ENCODE measurements at places on chromosomes 4 and X. TPM values are rescaled to one million over a fixed set of nuclear protein-coding genes. Genes with fewer than 3 reads are reported as not detected.

- H3K36me3 ChIP-seq = no peaks in the 10 kb centered on the region
- no peak overlapping the region for H3K4me3 ChIP-seq
- no peak for DNase-seq
- no peak overlapping the region for H3K27ac ChIP-seq
- no peaks in the 10 kb centered on the region for H3K27me3 ChIP-seq
Measured at GRCh38 chrX:98380106-98380505, 1496.4 kb downstream of the RPA4 start.

GRCh38 chrX:149691794-149692193 lies 20.1 kb upstream of the MAGEA11 start:
- no peaks in the 10 kb centered on the region for H3K36me3 ChIP-seq
- no peak overlapping the region for H3K27ac ChIP-seq
- H3K4me3 ChIP-seq = no peak overlapping the region
- H3K4me1 ChIP-seq = no peaks in the 10 kb centered on the region
- H3K27me3 ChIP-seq = no peaks in the 10 kb centered on the region
- DNase-seq = no peak

ARAP2 gene
- 8.0 TPM for polyA plus RNA-seq

- H3K27me3 ChIP-seq = no peaks in the 10 kb centered on the region
- H3K36me3 ChIP-seq = no peaks in the 10 kb centered on the region
- no peak overlapping the region for H3K27ac ChIP-seq
- peaks cover 16% of the 10 kb centered on the region for H3K4me1 ChIP-seq
- no peak for DNase-seq
Measured at GRCh38 chr4:83139514-83140156, 25.1 kb upstream of the PLAC8 start.

DNA sequence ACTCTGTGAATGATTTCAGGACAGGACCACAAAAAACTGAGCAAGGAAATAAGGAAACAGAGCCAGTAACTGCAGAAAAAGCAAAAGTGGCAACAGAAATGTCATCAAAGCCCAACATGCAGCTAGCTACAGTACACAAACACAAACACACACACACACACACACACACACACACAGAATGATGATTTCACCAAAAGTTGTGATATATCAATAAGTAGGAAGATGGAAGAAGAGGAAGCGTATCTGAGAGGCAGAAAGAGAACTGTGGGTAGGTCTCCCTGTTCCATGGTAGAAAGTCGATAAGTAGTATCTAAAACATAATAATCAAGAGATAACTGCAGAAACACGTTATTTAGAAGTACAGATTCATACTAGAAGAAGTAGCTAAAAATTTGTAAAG lies 148.3 kb downstream of the MGST2 start:
- no peaks in the 10 kb centered on the region for H3K27me3 ChIP-seq
- no peaks in the 10 kb centered on the region for H3K36me3 ChIP-seq
- no peaks in the 10 kb centered on the region for H3K4me1 ChIP-seq
- DNase-seq = no peak

- H3K27me3 ChIP-seq = no peaks in the 10 kb centered on the region
- no peak overlapping the region for H3K27ac ChIP-seq
- peak; percentile 11 for DNase-seq
- H3K36me3 ChIP-seq = no peaks in the 10 kb centered on the region
Measured at GRCh38 chr4:124262211-124263179, 450.0 kb downstream of the ANKRD50 start.
